Psoas muscle (tissue), 8 donors: ENCODE measurements at places on chromosomes 5 and 9. TPM values are rescaled to one million over a fixed set of nuclear protein-coding genes. Genes with fewer than 3 reads are reported as not detected.

MARCHF11 gene
- not detected for total RNA-seq

ZNF879 gene
- total RNA-seq: 3.8 TPM

GHR gene
- 31.4 TPM for total RNA-seq

CCL28 gene
- total RNA-seq: 0.28 TPM

HAVCR1 gene
- not detected for total RNA-seq

TRMT10B gene
- total RNA-seq: 5.5 TPM

SLC6A7 gene
- not detected for total RNA-seq

UGT3A1 gene
- 0.67 TPM for total RNA-seq

ZFR gene
- total RNA-seq: 73.5 TPM

C6 gene
- total RNA-seq: 0.21 TPM

ABHD17B gene
- total RNA-seq: 16.1 TPM

OLFM1 gene
- 5.0 TPM for total RNA-seq

ADAM19 gene
- 1.4 TPM for total RNA-seq

DNA sequence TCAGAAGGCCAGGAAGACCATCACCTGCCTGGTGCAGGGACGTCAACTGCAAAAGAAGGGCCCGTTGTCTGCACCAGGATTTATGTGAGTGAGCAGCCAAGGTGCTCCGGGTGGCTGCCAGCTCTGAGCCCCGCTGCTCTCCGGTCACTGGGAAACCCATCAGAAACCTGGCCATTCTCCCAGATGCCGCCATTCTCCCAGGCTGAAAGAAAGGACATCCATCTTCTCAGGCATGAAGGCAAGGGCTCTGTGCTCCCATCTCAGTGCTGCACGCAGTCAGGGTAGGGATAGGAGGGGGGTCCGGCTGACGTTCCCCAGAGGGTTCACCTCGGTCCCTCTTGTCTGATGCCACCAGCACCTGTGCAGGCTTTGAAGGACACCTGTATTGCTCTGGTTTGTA lies 158.4 kb downstream of the ERCC6L2 start:
- DNase-seq: no peak

DNA sequence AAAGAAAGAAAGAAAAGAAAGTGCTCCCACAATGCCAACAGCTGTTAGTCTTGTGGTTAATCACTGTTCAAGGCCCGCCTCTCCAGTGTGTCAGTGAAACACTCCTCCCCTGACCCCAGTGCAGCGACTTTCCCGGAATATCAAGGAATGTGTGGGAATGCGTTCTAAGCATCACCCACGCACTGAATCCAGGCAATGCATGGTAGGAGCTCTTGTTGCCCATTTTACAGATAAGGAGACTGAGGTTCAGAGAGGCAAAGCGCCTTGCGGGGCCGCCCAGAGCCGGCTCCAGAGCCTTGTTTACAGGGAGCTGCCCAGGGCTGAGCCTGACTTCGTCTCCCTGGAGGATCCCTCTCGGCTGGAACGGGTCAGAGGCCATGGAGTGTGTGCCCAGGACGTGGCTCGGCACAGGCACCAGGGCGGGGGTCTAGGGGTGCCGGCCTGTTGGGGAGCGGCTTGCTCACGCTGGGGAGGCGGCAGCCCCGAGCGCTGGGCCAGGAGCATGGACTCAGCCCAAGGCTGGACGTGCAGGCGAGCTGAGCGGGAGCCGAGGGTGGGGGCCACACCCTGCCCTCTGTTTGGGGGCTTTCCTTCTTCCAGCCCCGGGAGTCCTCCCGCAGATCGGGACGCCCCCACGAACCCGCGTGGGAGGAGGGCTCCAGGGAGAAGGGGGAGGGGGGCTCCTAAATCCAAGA lies 823 bp downstream of the ST6GALNAC6 start:
- peak; percentile 65 for DNase-seq

DNA sequence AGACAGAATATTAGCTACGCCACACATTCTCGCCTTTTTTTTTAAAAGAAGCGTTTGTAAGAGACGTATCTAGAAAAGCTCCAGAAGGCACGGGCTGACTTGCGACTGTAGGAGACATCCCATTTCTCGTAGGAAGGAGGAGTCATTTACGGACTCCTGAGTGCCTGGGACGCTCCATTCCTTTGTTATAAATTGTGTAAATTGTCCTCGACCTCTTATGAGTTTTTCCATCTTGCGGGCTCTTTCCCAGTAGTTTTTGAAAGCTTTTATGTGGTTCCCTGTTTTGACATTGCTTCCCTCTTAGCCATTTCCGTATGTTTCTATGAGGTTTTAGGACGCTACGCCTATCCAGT lies 1.0 kb downstream of the RABL6 start:
- DNase-seq: no peak

DNA sequence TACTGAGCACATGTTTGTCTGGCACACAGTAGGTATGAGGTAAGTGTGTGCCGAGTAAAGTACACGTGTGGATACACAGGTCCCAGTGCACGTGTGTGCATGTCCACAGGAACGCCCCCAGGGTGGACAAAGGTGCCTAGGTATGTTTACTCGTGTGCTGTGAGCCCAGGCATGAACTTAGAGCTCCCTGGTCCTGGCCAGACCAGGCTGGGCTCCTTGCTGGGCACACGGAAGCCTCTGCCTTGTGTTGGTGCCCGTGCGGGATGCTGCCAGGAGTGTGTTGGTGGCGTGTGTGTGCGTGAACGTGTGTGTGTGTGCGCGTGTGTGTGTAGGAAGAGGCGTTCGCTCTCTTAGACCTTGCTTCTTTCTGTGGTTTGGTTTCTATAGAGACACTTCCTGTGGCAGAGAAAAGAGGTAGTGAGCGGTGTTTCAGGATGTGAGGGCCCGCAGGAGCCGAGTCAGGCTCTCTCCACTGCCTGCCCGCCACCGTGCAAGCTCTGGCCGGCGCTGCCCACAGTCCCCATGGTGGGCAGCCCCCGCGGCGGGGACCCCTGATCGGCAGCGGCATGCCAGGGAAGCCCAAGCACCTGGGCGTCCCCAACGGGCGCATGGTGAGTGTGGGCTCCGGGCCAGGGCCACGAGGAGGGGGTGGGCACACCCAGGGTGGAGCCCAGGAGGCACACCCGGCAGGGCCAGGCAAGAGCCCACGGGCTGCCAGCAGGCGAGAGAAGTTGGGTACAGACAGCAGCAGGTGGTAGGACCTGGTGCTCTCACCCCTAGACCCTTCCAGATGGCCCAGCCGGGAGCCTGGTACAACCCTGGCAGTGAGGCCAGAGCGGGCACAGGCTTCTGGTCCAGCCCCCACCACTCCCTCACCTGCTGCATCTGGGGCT lies at the start of gene RGS14:
TSS of gene RGS14 (plus strand) at position 466 of the 893 bp plus-strand sequence. CDS start at position 567, 101 bp downstream.
- DNase-seq: peak; percentile 54

DNA sequence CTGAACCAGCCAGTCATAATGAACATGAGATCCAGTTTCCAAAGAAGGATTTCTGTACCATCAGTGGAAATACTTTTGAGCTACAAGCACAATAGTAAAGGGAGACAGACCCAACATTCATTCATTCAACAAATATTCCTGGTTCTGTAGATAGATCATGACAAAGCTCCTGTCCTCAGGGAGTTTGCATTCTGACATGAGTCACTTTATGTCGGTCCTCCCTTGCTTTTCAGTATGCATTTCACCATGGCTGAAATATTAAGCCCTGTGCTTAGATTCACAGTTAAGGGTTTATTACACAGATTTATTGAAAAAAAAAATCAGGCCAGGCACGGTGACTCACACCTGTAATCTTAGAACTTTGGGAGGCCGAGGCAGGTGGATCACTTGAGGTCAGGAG lies 5.4 kb upstream of the MYOT start:
- DNase-seq: no peak

DNA sequence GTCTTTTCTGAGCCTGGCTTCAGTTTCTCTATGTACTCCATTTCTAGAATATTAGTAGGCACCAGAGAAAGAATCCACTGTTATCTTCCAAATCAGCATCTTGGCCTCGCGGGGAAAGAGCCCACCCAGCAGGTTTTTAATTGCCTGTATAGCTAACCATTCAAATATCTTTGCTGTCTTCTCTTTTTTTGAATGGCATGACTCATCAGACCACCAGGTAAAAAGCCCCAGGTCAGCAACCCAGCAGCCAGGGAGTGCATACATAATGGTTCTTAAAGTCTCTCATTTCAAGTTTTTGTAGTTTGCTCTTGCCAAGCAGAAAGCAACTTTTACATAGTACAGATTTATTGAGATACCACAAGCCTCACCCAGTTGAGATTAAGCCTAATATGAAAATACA lies 50.7 kb downstream of the TMEM167A start:
- no peak for DNase-seq

GRCh38 chr5:167533814-167534795 lies 757.3 kb upstream of the WWC1 start:
- no peak for DNase-seq

- DNase-seq: no peak
Observed at GRCh38 chr9:81079055-81079454, 610.3 kb downstream of the TLE1 start.

GRCh38 chr5:174344335-174344734 lies 298.8 kb downstream of the NSG2 start:
- no peak for DNase-seq

DNA sequence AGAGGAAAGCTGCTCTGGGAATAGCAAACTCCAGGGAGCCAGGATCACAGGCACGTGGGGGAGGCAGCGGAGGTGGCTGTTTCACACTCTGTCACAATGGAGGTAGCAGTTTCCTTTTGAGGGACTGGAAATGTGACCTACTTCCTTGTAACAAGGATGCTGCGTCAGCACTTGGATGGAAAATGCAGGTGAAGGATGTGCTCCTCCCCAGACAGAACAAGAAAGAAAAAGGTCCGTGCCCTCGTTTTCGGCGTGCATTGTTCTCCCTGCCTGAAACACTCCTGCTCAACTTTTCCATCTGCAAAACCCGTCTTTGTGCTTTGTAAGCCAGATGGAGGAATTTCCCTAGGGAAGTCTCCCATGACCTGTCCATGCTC lies 55.1 kb upstream of the SH3PXD2B start:
- DNase-seq: no peak

DNA sequence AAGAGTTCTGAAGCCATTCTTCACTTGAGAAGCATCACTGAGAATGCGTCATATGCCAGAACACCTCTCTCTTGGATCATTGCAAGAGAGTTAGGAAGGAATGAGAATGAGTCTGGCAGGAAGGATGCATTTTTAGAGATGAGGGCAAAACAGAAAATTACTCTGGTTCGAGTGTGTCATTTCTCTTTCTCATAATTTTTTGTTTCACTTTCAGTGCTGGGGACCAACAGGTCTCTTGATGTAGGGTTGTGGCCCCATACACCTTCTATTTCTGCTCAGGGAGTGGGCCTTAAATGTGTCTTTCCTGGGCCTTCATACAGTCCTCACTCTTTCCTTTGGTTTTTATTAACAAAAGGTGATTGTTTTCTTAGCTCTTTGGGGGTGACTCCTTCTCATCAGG lies 302.4 kb downstream of the NR3C1 start:
- no peak for DNase-seq

DNA sequence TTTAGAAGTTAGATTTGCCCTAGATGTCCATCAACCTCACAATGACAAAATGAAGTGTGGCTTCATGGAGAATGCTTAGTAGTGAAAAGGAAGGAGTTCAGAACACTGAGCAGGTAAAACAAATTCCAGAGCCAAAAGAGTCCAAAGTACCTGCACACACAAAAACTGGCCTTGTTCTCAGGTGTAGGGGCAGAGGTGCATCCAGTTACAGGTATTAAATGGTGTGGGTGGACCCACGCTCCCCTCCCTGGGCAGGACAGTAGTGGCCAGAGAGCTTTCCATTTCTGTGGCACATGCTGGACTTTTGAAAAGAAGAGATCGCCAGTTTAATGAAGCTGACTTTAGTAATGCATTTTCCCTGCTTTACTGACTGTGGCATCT lies 47.2 kb downstream of the SECISBP2 start:
- DNase-seq: no peak

GRCh38 chr9:114318416-114318815 lies 4.5 kb upstream of the ORM1 start:
- DNase-seq: no peak

- no peak for DNase-seq
Observed at GRCh38 chr5:39100851-39101396, 26.7 kb upstream of the RICTOR start.

GRCh38 chr5:160427607-160428006 lies 6.0 kb downstream of the PTTG1 start:
- no peak for DNase-seq

DNA sequence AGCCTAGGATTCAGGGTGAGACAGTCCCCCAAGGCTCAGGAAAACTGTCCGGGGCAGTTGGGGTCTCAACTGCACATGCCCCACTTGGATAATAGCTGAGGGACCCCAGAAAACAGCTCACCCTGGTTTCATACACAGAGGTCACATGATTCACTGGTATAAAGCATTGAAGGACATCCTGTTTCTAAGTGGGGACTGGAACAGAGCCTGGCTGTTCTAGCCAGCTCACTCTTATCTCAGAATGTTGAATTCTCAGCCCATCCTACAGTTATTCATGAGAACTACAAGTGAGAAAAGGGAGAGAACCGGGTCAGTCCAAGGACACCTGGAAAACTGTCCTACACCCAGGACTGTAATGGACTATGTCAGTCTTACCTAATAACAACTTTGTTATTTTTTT lies 170.9 kb downstream of the FGF1 start:
- DNase-seq: no peak

DNA sequence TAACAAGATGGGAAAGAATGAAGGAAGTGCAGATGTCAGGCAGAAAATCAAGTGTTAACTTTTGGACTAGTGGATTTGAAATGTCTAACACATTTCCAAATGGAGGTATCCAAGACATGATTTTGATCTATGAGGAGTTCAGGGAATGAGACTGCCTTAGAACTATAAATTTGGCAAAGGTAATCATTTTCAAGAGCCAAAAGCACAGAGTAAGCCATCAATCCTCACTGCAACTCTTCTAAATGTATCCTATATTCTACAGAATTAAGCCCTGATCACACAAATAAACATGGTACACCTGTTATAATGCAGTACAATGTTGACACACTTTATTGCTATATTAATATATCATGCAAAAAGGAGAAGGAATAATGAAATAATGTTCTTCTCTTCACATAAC lies 55.6 kb downstream of the SETX start:
- no peak for DNase-seq

DNA sequence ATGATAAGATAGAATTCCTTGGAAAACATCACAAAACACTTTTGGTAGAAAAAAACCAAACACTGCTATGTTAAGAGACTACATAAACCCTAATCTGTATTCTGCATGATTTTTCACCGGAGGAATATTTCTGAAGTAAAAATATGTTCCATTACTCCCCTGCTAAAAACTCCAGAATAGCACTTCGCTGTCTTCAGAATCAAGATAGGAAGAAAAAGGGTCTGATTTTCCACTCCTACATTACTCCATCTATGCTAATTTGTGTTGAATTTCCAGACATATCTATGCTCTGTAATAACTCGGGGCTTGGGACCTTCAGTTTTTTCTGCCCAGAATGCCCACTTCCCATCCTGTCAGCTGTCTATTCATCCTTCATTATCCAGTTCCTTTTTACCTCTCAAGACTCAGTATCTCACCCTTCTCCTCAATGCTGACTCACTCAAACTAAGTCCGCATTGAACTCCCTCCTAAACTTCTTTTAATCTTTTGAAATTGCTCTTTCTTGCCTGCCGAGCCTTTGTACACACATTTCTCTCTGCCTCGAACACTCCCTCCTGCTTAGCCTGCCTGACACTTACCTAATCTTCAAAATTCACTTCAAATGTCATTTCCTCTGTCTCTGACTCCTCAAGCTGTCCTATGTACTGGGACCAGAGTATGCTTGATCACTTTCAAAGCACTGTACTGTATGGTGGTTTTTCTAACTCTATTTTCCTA lies 171.0 kb downstream of the ARRDC3 start:
- DNase-seq: no peak

GRCh38 chr9:98591696-98592095 lies 117.0 kb downstream of the GABBR2 start:
- no peak for DNase-seq

- peak; percentile 81 for DNase-seq
Observed at GRCh38 chr9:97598461-97599288, 34.5 kb downstream of the TSTD2 start.
